Dermis lymphatic vessel endothelial cell (primary cell): ENCODE measurements at places on chromosomes 12 and 14. TPM values are rescaled to one million over a fixed set of nuclear protein-coding genes. Genes with fewer than 3 reads are reported as not detected.

Gene ZC2HC1C
- 0.17 and 0.33 TPM in 2 replicates for total RNA-seq

Gene ARHGAP9
- total RNA-seq: not detected in 2 replicates

Gene AQP2
- total RNA-seq: not detected in 2 replicates

Gene PPP1R1A
- total RNA-seq: not detected in 2 replicates

Gene ACSM4
- not detected in 2 replicates for total RNA-seq

Gene CRIP1
- 0.54 and 0.86 TPM in 2 replicates for total RNA-seq

Gene AVPR1A
- total RNA-seq: under 0.01 TPM in 1 of 2 replicates, not detected in the other

Gene TAS2R42
- not detected in 2 replicates for total RNA-seq

Gene FAM222A
- total RNA-seq: 0.17 and 0.22 TPM in 2 replicates

Gene TESPA1
- total RNA-seq: not detected in 2 replicates

Gene RAB3IP
- 6.9 and 7.6 TPM in 2 replicates for total RNA-seq

Gene SERPINA1
- not detected in 2 replicates for total RNA-seq

Gene OR4E2
- total RNA-seq: not detected in 2 replicates

Gene MYF5
- not detected in 2 replicates for total RNA-seq

Gene GALNT4
- 17.8 and 26.0 TPM in 2 replicates for total RNA-seq

Gene POLE
- total RNA-seq: 25.3 and 30.3 TPM in 2 replicates

Gene KLRC2
- total RNA-seq: not detected in 2 replicates

Gene ASB2
- not detected in 2 replicates for total RNA-seq

Gene TC2N
- 14.0 and 37.5 TPM in 2 replicates for total RNA-seq

Gene SERPINA6
- not detected in 2 replicates for total RNA-seq

Gene CCDC197
- not detected in 2 replicates for total RNA-seq

Gene AKAP6
- total RNA-seq: 0.22 and 0.86 TPM in 2 replicates
